Stimulated activated CD8-positive, alpha-beta memory T cell treated with anti-CD3 and anti-CD28 coated beads, Interleukin-2, amount 100 ng/mL, for 1 hour (primary cell): ENCODE measurements at places on chromosomes 1 and 21.

DNA sequence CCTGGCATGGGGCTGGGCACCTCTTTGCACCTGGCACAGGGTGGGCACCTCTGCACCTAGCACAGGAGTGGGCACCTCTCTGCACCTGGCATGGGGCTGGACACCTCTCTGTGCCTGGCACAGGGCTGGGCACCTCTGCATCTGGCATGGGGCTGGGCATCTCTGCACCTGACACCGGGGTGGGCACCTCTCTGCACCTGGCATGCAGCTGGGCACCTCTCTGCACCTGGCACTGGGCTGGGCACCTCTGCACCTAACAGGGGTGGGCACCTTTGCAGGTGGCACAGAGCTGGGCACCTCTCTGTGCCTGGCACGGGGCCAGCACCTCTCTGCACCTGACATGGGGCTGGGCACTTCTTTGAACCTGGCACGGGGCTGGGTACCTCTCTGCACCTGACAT is 29.4 kb upstream of the CCDC27 start:
- no peak for DNase-seq

- DNase-seq = no peak
Measured at GRCh38 chr21:34348890-34349519, 14.8 kb upstream of the KCNE2 start.

DNA sequence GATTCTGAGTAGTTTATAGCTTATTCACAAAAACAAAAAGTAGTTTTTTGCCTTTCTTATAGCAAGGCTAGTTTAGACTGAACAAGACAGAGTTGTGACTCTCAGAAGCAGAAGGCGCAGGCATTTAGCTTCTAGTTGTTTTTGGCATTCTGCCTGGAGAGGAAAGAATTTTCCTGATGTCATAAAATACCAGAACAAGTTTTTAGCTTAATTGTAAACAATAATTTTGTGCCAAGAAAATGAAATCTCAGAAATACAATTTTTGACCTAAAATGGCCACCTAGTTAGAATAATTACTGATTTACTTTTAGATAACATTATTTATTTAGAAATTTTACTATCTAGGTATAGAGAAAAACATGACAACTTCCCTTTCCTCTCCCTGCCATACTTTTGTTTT is 1.0 kb downstream of the DNAJB4 start:
- no peak for DNase-seq

GRCh38 chr1:89725011-89725370 is 92.1 kb downstream of the LRRC8C start:
- DNase-seq = no peak

DNA sequence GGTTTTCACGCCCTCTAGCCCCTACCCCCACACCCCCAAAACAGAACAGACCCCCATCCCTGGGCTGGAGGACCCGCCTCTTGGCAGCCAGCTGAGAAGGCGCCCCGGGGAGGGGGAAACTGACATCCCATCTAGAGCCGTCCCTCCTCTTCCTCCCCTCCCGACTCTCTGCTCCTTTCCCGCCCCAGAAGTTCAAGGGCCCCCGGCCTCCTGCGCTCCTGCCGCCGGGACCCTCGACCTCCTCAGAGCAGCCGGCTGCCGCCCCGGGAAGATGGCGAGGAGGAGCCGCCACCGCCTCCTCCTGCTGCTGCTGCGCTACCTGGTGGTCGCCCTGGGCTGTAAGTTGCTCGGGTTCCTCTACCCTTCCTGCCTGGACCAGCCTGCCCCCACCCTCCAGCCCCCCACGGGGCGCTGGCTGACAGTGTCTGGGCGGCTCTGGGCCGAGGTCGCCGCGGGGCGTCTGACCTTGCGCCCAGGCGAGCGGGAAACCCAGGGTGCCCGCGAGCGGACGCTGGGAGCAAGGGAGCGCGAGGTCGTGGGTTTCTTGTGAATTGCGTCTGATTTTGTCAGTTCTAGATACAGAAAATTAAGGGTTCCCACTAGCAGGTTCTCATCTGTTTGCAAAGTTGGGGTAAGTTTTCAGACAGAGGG is 618 bp downstream of the JAM2 start:
- no peak for DNase-seq

DNA sequence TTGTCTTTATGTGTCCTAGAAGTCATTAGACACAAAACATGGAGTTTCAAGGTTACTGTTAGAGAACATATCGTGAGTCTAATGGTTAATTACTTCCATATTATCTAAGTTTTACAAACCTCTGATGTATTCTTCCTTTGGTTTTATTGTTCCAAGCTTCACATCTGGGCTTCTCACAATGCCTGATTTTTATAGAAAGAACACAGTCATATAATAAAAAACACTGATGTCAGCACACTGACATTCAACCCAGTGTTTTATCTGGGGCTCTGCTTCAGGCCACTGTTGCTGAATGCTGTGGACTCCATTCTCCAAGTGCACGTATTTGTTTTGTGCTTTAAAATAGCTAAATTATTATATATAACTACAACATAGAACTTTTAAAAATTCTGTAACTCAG is 232.9 kb downstream of the SMYD3 start:
- DNase-seq = no peak

DNA sequence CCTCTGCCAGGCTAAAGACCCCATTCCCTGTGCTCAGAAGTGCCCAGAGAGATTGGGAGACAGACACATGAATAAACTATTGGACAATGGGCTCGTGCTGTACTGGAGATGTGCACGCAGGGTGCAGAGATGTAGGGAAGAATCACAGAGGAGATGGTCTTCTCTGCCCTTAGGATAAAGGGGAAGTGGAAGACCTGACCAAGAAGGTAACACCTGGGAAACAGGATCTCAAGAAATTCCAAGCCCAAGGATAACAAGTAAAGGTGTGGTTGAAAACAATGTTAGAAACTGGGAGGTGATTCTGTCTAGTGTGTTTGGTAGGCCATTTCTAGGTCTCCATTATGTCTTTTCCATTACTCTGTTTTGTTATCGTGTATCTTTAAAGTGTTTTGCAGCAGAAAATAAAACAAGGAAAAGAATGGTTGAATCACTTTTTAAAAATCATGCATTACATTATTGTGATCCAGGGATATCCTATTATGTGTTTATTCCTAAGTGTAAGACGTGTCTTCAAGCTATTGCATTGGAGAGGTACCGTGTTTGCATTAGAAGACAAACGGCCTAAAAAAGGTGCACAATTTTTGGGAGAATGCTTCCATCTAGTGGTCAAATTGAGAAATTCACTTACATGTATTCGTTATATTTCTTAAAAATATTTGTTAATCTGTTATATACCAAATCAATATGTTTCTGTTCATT is 40.8 kb upstream of the KCTD3 start:
- no peak for DNase-seq

GRCh38 chr1:172380441-172381244 is 39.8 kb upstream of the C1orf105 start:
- DNase-seq = no peak

- no peak for DNase-seq
Measured at GRCh38 chr1:88740784-88741183, 56.7 kb downstream of the PKN2 start.

- DNase-seq = no peak
Measured at GRCh38 chr1:230108580-230108979, 41.5 kb downstream of the GALNT2 start.

- DNase-seq = no peak
Measured at GRCh38 chr1:13517193-13517812, 3.5 kb upstream of the LRRC38 start.

GRCh38 chr1:16235944-16236510 is 956 bp downstream of the CPLANE2 start:
- peak; percentile 13 for DNase-seq

DNA sequence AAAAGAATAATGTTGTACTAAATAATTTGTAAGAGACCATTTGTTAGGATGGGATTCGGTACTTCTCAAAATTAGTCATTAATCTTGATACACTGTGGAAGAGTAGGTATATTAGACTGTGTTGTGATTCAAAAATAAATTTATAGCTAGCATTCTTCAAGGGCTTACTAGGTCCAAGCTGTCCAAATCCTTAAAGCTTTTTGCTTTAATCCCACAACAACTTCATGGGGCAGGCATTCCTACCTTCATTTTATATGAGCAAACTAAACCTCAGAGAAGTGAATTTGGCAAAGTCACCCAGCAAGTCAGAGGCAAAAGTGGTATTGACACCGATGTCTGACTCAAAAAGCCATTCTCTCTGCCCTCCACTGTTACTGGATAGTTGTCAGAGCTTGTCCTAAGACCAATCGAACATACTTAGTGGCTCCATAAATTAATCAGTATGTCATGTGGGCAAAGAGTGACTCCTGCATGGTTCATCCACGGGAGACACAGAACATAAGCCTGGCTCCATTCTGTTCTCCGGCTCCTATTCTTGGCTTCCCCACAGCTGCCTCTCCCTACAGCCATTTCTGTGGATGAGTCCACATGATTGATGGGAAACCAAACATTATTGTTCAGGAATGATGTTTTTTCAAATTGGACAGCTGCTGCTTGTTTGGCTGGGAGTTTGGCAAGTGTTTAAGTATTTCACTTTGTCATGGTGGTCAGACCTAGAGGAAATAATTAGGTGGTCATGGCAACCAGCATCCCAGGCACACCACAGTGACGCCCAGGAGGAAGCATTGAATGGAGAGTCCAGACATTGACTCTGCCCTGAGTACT is 133.4 kb upstream of the FGGY start:
- no peak for DNase-seq

GRCh38 chr21:29568020-29568697 is 269.4 kb downstream of the BACH1 start:
- DNase-seq = no peak

- no peak for DNase-seq
Measured at GRCh38 chr1:227730630-227731151, 4.4 kb downstream of the JMJD4 start.

- no peak for DNase-seq
Measured at GRCh38 chr1:117846674-117847425, 82.6 kb downstream of the GDAP2 start.

- DNase-seq = no peak
Measured at GRCh38 chr1:234611225-234611846, 1.4 kb upstream of the IRF2BP2 start.

GRCh38 chr1:10459184-10459583 is 9.4 kb downstream of the CORT start:
- DNase-seq = no peak

- no peak for DNase-seq
Measured at GRCh38 chr21:32733990-32734613, 6.3 kb upstream of the SYNJ1 start.

- DNase-seq = no peak
Measured at GRCh38 chr1:185412385-185413087, 95.5 kb upstream of the IVNS1ABP start.

DNA sequence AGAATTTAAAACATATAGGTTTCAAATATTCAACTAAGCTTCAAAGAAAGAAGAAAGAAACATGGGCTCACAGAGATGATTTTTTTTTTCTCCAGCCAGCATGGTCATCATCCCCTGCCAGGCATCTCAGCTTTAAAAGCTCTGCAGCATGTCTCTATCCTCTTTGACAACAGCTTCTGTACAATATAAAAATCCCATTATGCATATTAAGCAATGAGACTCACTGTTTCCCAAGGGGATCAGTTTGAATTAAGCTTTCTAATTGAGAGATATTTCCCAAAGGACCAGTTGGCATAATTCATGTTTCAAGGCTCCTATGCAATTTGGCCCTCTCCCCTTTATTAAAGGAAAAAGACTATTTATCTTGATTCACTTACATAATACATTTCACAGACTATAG is 220.3 kb downstream of the GRIK1 start:
- DNase-seq = no peak

DNA sequence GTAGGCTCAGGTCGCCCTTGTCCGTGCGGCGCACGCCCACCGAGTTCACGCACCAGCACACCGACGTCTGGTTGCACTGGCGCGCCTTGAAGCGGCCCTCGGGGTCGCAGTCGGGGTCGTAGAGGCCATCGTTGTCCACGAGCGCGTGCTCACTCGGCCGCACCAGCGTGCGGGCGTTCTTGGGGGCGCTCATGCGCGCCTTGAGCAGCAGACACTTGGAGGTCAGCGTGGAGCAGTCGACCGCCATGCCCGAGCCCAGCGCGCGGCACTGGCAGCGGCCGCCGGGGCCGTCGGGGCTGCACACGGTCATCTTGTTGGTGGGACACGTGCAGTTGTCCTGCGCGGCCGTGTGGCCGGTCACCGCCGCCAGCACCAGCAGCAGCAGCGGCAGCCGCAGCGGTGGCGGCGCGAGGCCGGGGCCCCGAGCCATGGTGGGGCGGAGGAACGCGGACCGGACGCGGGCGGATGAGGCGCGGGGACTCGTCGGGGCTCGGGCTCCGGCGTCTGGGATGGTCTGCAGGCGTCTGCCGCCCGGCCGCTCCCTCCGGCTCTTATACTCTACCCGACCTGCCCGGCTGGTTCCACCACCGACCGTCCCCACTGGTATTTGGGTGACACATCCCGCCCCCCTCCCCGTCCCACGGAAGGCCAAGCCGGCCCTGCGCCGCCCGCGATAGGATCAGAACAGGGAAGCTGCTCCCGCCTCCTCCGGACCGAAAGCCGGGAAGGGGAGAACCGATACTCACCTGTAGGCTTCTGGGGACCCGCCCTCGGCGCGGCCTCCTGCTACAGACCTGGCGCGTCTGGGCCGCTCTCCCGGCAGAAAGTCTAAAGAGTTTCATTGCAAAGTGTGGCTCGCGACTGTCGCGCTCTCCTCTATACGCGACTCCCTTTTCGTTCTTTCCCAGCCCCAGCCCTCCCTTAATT is at the start of gene TACSTD2:
Gene TACSTD2 (minus strand): TSS at position 526 of the 927 bp plus-strand sequence. CDS start 96 bp downstream, at position 430.
- DNase-seq = no peak

DNA sequence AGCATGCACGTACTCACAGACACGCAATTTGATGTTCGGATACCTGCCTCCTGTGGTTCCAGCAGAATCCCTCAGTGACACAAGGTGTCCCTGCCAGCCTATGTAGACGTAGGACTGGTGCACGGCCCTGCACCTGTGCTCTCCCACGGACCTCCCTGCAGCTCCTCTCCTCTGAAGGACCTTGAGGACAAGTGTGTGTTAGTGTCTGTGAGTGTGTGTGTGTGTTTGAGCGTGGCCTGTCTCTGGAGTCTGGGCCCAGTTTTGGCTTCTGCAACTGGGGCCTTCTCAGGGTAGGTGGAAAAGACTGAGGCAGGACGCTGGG is 22.5 kb upstream of the DMBX1 start:
- no peak for DNase-seq
